ENCODE measurements at places on chromosomes 1 and 21. TPM values are rescaled to one million over a fixed set of nuclear protein-coding genes. Genes with fewer than 3 reads are reported as not detected.
A peak's percentile ranks its signal among the peaks of the same experiment; 100 is the strongest.

- DNase-seq = no peak
- H3K4me1 ChIP-seq = peaks cover 12% of the 10 kb centered on the region
- peaks cover 2% of the 10 kb centered on the region for H3K36me3 ChIP-seq
- H3K4me3 ChIP-seq = no peak overlapping the region
Measured at GRCh38 chr1:88680911-88681622, 3.0 kb upstream of the PKN2 start.

GRCh38 chr1:23930270-23930669, 17.1 kb upstream of the CNR2 start:
- no peaks in the 10 kb centered on the region for H3K4me1 ChIP-seq
- no peak overlapping the region for H3K27ac ChIP-seq
- H3K36me3 ChIP-seq = no peaks in the 10 kb centered on the region
- DNase-seq = no peak
- H3K4me3 ChIP-seq = no peak overlapping the region

DNA sequence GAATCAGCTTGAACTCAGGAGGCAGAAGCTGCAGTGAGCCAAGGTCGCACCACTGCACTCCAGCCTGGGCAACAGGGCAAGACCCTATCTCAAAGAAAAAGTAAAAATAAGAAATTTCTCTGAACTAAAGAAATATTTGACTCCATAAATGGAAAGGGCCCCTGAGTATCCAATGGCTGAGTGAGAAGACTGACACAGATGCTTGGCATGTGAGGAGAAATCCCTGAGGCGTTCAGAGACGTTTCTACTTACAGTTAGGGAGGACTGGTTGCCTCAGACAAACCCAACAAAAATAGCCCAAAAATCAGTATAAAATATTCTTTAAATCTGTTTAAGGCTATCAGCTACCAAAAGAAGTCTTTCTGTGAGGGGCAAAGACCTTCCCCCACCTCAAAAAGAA, 3.0 kb upstream of the SUMO3 start:
- H3K36me3 ChIP-seq = peaks cover 5% of the 10 kb centered on the region
- H3K4me3 ChIP-seq = no peak overlapping the region
- H3K27me3 ChIP-seq = no peaks in the 10 kb centered on the region
- peaks cover 9% of the 10 kb centered on the region for H3K4me1 ChIP-seq

GRCh38 chr1:156251527-156251926, 3.7 kb upstream of the PAQR6 start:
- no peak for DNase-seq
- peak overlapping the region; percentile 60 for H3K27ac ChIP-seq
- no peaks in the 10 kb centered on the region for H3K27me3 ChIP-seq
- H3K4me1 ChIP-seq = peaks cover 15% of the 10 kb centered on the region
- H3K4me3 ChIP-seq = no peak overlapping the region

The FCRLB gene
- total RNA-seq = 1.1 TPM

The TMEM125 gene
- not detected for total RNA-seq

The SLAMF7 gene
- 126 TPM for total RNA-seq

The TCEA3 gene
- 0.26 TPM for total RNA-seq

The ITLN2 gene
- not detected for total RNA-seq

The KIF21B gene
- total RNA-seq = 102 TPM

Data from activated CD8-positive, alpha-beta memory T cell treated with anti-CD3 and anti-CD28 coated beads, Interleukin-2, amount 10 ng/mL, durations not matched to agents 7 days and 5 days (primary cell).